ENCODE measurements at places on chromosomes 2 and 18. TPM values are rescaled to one million over a fixed set of nuclear protein-coding genes. Genes with fewer than 3 reads are reported as not detected.

Gene UGT1A8
- total RNA-seq: not detected

Gene FBXO15
- total RNA-seq: 1.3 TPM

Gene UGT1A9
- not detected for total RNA-seq

Gene NOL4
- 0.34 TPM for total RNA-seq

Gene ATP5MC3
- total RNA-seq: 100 TPM

Gene PSMA8
- total RNA-seq: not detected

Gene SAG
- not detected for total RNA-seq

Gene AGAP1
- 15.4 TPM for total RNA-seq

Gene ARHGAP28
- total RNA-seq: 15.7 TPM

Gene PLEK
- 2.6 TPM for total RNA-seq

Gene BARD1
- 19.7 TPM for total RNA-seq

Gene SLC8A1
- 19.7 TPM for total RNA-seq

Gene SMYD1
- not detected for total RNA-seq

Gene SCN2A
- 0.61 TPM for total RNA-seq

Gene TMEM17
- total RNA-seq: 2.5 TPM

Gene CLIP4
- total RNA-seq: 62.6 TPM

Gene CD302
- 41.0 TPM for total RNA-seq

Gene TAF1B
- 14.0 TPM for total RNA-seq

Gene KLF11
- total RNA-seq: 21.6 TPM

Gene C2orf80
- not detected for total RNA-seq

Gene CCT4
- 144 TPM for total RNA-seq

Gene FEV
- total RNA-seq: not detected

Gene PSMD1
- total RNA-seq: 59.0 TPM
